Stimulated activated naive CD8-positive, alpha-beta T cell treated with anti-CD3 and anti-CD28 coated beads, Interleukin-15, amount 100 ng/mL, for 72 hours (primary cell): ENCODE measurements at places on chromosomes 4 and X.

DNA sequence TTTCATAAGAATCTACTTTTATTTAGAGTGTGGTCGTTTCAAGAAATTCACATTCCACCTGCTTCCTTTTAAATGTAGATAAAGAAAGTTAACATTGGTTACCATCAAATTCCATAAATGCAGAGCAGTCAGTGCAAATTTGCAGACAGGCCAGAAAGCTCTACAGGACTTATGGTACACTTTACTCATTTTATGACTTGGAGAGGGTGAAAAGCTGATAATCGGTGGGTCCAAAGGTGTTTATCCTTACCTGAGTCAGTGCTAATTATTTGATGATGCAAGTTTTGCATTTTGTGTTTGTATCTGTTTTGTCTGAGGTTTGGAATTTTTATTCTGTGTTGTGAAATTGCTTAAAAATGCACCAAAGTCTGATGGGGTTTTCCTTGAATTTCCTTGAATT, 193.3 kb downstream of the PALLD start:
- no peak for DNase-seq

DNA sequence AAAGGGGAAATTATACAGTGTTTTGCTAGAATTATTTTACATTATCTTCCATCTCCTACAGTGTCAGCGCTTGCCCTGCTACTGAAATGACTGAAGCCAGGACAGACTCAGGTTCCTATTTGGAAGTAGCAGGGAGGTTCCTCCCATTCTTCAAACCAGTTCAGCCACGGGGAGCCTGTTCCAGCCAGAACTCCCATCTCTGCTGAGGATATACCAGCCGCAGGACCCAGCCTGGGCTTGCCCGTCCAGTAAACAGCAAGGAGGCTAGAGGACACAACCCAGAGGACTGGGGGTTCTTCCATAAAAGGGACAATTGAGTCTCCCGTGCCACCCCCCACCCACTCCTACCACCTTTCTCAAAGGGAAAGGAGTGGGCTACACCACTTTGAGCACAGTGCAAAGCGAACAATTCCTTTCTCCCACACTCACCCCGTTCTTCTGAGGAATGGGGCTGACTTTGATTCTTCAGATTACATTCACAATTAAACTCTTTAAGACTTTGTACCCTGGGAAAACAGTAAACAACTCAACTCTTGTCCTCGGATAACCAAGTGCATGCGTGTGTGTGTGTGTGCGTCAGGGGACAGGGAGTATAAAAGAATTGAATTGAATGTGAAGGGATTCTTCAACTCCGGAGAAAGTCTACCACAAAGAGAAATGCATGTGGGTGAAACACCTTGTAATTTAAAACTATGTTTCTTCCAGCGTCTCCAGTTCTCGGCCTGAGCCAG, 31.0 kb upstream of the PPARGC1A start:
- DNase-seq = no peak

- peak; percentile 62 for DNase-seq
Observed at GRCh38 chrX:153924149-153924861, 1.8 kb downstream of the ARHGAP4 start.

GRCh38 chr4:7379719-7380118, 55.0 kb downstream of the PSAPL1 start:
- no peak for DNase-seq

- no peak for DNase-seq
Observed at GRCh38 chr4:141899541-141899940, 263.2 kb downstream of the IL15 start.

DNA sequence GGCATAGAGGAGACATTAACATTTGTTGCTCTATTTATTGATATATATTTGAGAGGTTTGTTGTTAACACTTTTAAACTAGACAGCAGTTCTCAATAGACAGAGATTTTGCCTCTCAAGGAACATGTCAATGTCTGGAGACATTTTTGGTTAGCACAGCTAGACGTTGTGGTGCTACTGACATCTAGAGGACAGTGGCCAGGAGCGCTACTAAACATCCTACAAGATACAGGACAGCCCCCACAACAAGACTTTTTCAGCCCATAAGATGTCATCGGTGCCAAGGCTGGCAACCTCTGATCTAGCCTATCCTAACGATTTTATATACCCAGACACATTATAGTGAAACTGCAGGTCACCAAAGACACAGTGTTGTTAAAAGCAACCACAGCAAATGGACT, 18.4 kb upstream of the CTSO start:
- DNase-seq = no peak

DNA sequence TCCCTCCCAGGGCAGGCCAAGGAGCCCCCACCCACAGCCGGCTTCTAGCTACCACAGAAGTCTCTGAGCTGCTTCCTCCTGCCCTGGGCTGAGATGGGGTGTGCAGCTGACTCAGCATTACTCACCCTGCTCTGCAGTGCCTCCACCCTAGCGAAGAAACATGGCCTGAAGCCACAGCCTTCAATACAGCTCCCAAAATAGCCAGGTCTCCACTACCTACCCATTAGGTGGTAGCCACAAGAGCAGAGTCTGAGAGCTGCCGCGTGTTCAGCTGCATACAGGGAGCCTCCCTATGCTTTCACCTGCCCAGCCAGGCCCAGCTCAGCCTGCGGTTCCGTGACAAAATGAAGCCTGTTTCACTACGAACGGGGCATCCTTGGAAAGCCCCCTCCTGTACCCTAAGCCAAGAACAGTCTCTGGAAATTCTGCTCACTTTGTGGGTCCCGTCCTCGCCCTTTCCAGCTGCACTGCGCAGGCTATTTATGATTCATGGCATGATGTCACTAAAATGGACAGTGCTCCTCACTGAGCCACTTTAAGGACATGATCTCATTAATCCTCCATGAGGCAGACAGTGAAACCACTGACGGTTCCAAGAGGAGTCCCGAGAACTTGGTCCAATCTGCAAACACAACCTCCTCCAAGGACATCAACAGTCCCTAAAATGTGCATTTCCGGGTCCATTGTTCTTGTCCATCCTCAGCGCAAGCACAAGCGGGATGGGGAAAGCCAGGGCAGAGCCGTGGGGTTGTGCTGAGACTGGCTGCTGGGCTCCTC, 20.2 kb downstream of the WDR1 start:
- DNase-seq = peak; percentile 75

DNA sequence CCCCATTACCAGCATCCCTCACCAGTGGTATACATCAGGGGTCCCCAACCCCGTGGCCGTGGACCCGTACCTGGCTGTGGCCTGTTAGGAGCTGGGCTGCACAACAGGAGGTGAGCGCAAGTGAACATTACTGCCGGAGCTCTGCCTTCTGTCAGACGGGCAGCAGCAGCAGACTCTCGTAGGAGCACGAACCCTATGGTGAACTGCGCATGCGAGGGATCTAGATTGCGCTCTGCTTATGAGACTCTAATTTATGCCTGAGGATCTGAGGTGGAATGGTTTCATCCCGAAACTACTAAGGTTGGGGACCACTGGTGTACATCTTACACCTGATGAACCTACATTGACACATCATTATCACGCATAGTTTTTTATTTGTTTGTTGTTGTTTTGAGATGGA, 52.8 kb upstream of the DHX15 start:
- no peak for DNase-seq

DNA sequence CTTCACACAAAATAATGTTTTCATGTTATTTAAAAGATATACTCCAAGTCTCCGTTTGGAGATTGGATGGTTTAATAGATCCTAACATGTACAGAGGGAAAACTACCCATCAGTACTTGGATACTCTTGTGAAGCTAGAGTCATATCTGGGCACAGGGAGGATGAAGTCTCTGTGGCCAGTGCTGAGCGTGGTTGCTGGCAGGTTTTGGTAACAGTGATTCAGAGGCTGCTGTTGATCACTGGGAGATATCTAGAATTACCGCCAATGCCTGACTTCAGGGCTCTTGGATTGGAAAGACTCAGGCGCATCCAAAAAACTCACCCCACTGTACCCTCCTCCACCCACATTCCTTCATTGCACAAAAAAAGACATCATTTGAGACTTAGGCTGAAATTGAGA, 107.2 kb upstream of the PGRMC2 start:
- no peak for DNase-seq
